ENCODE measurements at places on chromosomes 2 and 18.

DNA sequence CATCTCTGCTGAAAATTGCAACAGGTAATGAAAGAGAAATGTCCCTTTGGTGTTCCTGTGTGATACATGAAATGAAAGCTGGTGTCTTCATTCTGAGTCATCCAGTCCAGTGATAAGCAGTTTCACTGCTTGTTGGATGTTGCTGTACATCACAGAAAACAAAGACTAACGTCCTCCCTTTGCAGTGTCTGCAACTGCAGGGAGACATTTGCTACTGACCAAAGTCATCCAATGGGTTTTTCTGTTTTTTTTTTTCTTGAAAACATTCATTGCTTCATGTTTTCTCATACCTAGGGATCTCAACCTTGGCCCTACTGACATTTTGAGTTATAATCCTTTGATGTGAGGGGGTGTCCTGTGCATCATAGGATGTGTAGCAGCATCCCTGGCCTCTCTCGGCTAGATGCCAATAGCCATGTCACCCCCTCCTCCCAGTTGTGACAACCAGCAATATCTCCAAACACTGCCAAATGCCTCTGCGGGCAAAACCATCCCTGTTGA, 63.6 kb upstream of the FZD5 start:
- no peaks in the 10 kb centered on the region for H3K27me3 ChIP-seq
- H3K36me3 ChIP-seq = peaks cover 8% of the 10 kb centered on the region
- peaks cover 2% of the 10 kb centered on the region for H3K4me1 ChIP-seq
- DNase-seq = no peak
- H3K27ac ChIP-seq = no peak overlapping the region

- no peak overlapping the region for H3K27ac ChIP-seq
- H3K4me3 ChIP-seq = no peak overlapping the region
- no peak for DNase-seq
- H3K36me3 ChIP-seq = no peaks in the 10 kb centered on the region
- H3K4me1 ChIP-seq = no peaks in the 10 kb centered on the region
These were observed 132.0 kb downstream of the OSR1 start for GRCh38 chr2:19226386-19226785.

GRCh38 chr2:156466739-156467405, 30.7 kb downstream of the GPD2 start:
- no peak for DNase-seq
- H3K27me3 ChIP-seq = no peaks in the 10 kb centered on the region

DNA sequence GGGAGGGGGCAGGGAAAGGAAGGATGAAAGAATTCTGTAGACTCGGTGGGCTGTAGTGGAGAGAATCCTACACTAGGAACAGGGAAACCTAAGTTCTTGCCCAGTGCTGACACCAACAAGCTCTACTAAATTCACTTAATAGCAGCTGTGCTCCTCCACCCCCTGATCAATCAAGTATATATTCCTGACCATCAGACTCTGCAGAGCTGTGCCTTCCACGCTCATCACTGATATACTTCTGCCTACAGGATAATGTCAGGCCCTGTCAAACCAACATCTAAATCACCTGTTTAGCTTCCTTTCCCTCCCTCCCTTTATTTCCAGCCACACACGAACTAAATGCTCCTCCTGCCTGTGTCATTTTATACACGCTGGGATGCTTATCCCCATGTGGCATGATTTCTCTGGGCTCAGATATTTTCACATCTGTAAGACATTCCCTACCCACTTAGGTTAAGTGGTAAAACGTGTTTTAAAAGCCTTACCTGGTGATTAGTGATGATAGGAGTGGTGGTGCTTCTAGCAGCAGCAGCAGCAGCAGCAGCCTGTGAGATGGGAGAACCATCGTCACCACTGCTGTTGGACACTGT, 301.9 kb downstream of the LRRTM1 start:
- H3K27ac ChIP-seq = no peak overlapping the region
- H3K36me3 ChIP-seq = no peaks in the 10 kb centered on the region
- H3K27me3 ChIP-seq = no peaks in the 10 kb centered on the region

- H3K27me3 ChIP-seq = no peaks in the 10 kb centered on the region
- peaks cover 39% of the 10 kb centered on the region for H3K4me1 ChIP-seq
- H3K27ac ChIP-seq = no peak overlapping the region
These were observed 34.9 kb downstream of the SMAD7 start for GRCh38 chr18:48915626-48916425.
